ENCODE measurements at places on chromosomes 6 and 20.

- DNase-seq: no peak
These were observed 181.0 kb upstream of the MYLIP start for GRCh38 chr6:15947923-15948322.

GRCh38 chr6:105873799-105874198, 212.3 kb upstream of the PRDM1 start:
- DNase-seq: no peak

DNA sequence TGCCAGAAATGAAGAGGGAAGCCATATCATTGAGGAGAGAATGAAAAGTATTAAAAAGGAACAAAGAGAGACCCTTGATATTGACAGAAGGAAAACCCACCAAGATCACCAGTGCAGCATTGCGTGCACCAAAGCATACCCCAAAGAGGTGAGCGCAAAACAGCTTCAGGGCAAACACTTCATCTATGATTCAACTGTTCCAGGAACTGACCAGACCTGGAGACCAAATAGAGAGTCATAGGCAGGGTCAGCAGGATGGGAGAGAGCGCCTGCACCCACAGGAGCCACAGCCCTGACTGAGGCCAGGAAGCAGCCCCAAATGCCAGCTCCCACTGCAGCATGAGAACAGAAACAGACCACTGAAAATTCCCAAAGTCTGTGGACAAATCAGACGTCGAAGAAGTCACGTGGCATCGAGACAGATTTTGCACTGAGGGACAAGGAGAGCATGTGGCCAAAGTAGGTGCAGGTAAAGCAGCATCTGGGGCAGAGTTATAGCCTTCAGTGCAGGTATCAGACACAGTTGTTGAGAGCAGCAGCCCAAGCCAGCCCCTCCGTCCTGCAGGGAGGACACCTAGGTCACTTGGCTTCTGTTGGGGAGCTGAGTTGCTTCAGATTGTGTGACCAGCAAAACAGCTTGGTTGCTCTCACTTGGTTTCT, 29.3 kb downstream of the CHRNA4 start:
- DNase-seq: no peak

GRCh38 chr6:25017932-25018567, 82.3 kb upstream of the RIPOR2 start:
- DNase-seq: peak; percentile 78

DNA sequence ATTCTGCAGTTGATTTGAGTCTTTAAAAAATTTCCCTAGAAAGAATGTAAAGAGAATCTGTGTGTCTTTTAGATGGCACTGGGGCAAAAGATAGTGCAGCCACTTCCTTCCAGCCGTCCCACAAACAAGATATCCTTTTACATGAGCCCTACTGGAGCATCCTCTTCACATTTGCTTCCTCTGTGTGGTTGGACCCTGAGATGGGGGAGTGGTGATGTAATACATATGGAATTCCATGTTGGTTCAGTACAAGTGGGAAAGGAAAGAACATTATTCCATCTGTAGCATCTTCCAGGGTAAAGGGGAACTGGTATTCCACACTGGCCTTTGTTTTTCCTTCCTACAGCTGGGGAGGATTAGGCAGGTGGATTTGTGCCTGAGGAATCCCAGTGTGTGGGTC, 78.9 kb upstream of the ISM1 start:
- DNase-seq: no peak

- no peak for DNase-seq
These were observed 1.3 kb downstream of the SEC63 start for GRCh38 chr6:107956586-107957307.

DNA sequence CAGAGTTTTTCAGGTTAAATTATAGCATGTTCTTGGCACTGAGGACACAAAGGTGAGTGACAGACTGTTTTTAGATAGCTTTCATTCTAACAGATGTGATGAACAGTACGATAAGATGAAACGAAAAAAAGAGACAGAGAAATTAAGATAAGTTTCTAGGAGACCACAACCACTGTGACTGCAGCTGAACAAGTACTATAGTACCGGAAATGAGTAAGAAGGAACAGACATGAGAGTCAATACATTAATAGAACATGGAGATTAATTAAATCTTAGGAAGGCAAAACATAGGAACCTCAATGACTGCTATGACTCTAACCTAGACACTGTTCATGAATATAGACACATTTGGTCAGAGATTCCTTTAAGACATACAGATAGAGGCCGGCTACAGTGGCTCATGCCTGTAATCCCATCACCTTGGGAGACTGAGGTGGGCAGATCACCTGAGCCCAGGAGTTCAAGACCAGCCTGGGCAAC, 40.2 kb downstream of the HBS1L start:
- DNase-seq: no peak

DNA sequence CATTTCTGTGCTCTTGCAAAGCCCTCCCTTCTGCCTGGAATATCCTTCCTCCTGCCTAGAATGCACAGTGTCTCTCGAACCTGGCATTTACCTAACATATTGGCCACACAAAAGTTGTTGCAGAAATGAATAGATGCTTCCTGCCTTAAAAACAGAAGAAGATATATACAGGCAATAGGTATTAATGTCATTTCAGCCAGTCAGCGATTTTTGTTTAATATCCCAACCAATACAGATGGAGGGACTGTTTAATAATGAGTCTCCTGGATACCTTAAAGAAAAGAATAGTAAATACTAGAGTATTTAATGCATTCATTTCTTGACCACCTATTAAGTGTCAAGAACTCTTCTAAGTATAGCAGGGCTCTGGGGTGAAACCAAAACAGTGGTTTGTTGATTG, 70.3 kb downstream of the MBOAT1 start:
- no peak for DNase-seq

GRCh38 chr6:56752009-56752408, 109.3 kb upstream of the DST start:
- no peak for DNase-seq

- no peak for DNase-seq
These were observed 164.7 kb upstream of the CCN2 start for GRCh38 chr6:132115714-132116366.

GRCh38 chr20:1887321-1887720, 7.9 kb upstream of the SIRPA start:
- no peak for DNase-seq

- no peak for DNase-seq
These were observed 36.5 kb upstream of the RFPL4B start for GRCh38 chr6:112310439-112311125.

DNA sequence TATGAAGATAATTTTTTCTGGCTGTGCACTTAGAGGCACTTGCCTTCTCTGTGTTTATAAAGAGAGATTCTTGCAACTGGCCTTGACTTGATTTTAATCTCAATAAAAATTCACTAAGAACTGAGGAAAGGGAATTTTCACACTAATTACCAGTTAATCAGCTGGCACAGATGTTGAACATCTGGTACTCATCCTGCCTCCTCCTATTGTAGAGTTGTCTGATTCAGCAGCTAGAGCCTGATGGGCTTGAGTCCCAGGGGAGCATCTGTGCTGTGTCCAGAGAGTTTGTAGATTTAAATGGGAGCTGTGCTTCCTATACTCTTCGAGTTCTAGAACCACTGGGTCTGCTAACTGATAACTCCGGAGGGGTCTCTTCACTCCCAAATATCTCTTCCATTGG, 284.4 kb upstream of the RNF24 start:
- DNase-seq: no peak

DNA sequence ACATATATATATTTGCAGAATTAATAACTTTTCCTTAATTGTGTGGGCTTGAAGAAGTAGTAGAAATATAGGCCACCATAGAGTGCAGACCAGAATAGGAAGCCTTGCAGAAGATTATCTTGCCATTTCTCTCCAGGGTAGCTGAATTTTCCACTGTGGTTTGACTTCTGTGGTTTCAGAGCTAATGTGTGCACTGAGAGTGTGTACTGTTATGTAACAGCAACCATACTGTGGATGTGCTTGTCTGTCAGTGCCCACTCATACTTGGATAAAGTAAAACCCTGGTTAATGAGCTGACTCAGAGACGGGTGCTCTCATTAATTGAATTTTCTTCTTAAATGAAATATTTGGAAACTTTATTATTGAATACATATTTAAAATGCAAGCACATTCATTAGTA, 57.2 kb downstream of the CEP43 start:
- DNase-seq: no peak

DNA sequence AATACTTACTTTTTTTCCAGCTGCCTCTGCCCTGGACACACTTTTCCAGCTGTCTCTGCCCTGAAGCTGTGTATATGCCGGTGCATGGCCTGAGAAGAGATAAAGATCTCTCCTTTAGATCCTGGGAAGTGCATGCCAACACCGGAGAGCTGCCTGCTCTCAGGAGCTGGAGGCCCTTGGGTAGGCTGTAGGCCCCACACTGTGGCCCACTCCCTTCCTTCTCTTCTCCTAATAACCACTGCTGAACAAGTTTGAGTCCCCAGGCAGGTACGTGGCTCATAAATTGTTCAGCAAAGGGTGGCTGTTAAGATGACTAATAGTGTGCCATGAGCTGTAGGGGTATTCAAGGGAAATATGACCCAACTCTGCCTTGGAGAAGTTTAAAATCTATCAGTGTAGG, 102.5 kb downstream of the CD24 start:
- no peak for DNase-seq

DNA sequence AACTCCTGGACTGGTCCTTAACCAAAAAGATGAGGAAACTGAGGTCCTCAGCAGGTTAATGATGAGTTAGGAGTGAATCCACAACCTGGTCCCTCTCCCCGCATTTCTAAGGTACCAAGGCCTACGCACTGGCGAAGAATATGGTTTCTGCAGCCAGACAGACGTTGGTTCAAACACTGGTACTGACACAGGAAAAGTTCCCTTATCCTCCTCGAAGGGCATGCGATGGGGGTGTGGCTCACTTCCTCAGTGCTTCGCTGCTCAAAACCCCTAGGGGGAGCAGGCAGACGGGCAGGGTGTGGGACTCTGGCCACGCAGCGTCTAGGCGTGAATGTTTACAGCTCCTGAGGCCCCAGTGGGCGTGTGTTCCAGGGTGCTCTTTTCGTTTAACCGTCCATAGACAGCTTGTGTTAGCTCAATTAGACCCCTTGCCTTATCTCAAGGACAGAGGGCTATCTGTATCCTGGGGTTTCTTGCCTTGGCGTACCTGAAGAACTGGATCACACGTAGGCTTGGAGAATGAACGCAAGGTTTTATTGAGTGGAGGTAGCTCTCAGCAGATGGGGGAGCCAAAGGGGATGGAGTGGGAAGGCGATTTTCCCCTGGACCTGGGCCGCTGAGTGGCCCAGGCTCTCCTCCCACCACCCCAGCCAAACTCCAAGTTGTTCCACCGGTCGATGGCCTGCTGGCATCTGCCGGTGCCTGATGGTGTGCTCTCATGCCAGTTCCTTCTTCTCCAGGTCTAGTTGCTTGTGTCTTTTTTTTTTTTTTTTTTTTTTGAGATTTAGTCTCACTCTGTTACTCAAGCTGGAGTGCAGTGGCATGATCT, 31.8 kb upstream of the PTPN1 start:
- DNase-seq: peak; percentile 72

DNA sequence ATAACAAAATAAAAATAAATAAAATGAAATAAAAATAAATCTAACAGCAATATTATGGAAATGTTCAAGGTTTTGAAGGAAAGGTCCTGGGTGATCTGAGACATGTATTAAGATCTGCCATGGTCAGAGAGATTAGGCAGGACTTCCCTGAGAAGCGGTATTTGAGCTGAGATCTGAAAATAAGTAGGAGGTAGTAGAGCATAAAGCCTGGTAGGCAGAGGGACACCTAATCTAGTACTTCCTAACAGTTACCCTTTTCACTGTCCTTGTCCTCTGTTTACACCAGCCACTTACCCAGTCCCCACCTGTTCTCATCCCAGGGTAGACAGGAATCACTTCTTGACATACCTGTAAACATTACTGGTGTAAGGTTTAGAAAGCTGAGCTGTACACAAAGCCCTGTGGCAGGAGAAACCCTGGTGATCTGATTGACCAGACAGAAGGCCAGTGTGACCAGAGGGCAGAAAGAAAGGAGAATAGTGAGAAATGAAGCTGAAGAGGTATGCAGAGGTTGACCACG, 8.3 kb upstream of the ZNF318 start:
- DNase-seq: no peak

GRCh38 chr6:50807035-50807434, 11.6 kb upstream of the TFAP2B start:
- DNase-seq: no peak

- no peak for DNase-seq
These were observed 66.2 kb upstream of the CD83 start for GRCh38 chr6:14051355-14051754.

DNA sequence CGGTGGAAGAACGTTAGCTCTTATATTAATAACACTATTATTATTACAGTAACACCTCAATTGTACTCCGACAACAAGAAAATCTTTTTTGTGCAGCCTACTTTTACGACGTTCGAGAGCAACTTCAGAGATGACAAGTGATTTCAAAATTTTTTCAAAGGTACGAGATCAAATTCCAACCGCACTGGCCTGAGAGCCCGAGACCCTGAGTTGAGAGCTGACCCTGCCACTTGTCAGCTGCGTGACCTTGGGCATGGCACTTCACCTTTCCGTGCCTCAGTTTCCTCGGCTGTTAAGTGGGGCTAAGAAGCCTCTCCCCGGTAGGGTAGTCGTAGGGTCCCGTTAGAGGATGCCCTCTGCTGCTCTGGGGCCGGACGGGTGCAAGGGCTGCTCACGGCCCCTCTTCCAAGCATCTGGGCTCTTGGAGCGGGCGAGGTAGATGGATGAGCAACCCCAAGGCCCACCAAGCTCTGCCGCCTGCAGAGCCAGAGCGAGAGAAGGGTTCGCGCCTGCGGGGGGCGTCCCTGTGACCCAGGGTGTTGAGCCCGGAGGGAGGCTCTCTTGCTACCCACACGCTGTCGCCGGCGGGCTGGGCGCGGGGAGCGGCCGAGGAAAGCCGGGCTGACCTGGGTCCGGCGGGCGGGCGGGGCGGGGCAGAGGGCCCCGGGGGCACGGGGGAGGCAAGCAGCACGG, 510 bp downstream of the NDRG3 start:
- no peak for DNase-seq

DNA sequence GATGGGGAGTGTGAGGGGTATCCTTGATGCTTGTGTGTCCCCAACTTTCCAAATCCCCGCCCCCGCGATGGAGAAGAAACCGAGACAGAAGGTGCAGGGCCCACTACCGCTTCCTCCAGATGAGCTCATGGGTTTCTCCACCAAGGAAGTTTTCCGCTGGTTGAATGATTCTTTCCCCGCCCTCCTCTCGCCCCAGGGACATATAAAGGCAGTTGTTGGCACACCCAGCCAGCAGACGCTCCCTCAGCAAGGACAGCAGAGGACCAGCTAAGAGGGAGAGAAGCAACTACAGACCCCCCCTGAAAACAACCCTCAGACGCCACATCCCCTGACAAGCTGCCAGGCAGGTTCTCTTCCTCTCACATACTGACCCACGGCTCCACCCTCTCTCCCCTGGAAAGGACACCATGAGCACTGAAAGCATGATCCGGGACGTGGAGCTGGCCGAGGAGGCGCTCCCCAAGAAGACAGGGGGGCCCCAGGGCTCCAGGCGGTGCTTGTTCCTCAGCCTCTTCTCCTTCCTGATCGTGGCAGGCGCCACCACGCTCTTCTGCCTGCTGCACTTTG, at the start of gene TNF:
TSS of gene TNF (plus strand) at position 231 of the 567 bp plus-strand sequence. CDS start at position 408, 177 bp downstream.
- peak; percentile 80 for DNase-seq

- DNase-seq: no peak
These were observed 30.2 kb upstream of the SERINC3 start for GRCh38 chr20:44552050-44552449.

All from activated T-cell treated with anti-CD3 and anti-CD28 coated beads, Interleukin-2, amount 50 U/mL, for 4 hours (primary cell).